ENCODE measurements at places on chromosomes 13 and 19.

- no peak for DNase-seq
These were observed 7.5 kb upstream of the ILF3 start for GRCh38 chr19:10646456-10647159.

DNA sequence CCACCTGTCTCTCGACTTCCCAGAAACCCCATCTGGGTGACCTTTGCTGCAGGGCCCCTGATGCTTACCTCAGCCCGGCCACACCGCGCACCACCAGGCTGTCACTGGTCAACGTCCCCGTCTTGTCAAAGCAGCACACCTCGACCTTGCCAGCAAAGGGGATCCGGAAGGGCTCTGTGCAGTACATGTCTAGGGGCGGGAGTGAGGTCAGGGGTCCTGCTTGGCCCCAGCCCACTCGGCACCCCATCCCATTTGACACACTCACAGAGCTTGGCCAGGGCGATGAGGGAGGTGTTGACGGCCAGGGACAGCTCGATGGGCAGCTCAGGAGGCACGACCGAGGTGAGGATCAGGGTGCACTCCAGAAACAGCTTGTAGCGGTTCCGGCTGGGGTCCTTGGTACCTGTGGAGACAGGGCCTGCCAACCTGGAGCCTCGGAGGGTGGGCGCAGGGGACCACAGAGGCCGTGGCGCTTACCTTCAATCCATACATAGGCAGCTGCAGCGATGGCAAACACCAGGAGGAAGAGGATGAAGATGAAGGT, 8.4 kb downstream of the ATP13A1 start:
- no peak for DNase-seq

GRCh38 chr19:45607071-45608029, 5.3 kb upstream of the GPR4 start:
- DNase-seq: peak; percentile 69

DNA sequence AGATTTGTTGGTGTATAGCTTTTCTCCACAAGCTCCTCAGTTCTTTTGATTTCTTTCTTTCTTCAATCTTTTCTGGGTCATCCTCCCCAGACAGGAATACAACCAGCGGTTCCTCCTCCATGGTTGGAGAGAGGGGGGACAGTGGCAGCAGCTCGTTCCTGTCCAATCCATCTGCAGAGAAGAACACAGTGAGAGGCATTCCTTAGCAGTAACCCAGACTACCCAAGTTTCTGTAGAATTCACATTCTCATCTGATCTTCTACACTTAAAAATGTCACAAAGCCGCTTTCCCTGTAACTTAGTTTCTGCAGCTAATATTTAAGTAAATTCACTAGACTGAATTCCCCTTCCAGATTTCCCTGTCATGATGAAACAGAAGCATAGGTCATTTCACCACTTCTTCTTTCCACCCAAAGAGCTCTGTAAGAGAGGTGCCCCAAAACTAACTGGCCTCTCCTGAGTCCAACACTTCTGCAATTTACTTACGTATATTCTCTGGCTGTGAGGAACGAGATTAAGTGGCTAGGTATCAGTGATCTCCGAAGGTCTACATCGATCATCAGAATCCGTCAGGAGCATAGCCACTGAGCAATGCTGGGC, 171.9 kb downstream of the TBC1D4 start:
- DNase-seq: no peak

DNA sequence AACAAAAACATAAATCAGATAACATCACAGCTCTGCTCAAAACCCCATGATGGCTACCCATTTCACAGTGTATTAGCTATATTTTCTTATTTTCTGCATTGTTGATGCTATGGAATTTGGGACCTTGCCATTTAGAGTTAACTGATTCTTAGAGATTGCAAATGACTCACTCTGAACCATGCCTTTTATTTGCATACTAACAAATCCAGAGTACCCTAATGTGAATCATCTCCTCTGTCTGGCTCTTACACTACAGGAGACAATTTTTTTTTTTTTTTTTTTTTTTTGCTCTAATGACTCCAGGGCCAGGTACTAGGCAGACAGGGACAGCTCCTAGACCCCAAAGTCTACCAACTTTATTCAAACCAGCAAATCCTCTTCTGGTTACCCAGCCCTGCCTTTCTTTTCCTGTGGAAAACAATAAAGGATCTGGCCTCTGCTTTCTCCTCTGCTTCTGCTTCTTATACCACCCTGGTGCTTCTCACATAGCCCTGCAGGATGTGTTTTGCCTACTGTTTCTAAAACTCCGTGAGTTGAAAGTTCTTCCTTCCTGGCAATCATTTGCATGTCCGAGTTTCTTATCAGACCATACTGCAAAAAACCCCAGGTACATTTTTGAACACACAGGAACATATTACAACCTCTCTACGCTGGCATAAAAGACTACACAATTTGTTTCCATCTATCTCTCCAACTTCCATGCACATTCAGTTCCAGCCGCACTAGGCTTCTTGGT, 10.6 kb upstream of the ZNF460 start:
- DNase-seq: no peak

- no peak for DNase-seq
These were observed 168.3 kb upstream of the SLITRK1 start for GRCh38 chr13:84050536-84050935.

DNA sequence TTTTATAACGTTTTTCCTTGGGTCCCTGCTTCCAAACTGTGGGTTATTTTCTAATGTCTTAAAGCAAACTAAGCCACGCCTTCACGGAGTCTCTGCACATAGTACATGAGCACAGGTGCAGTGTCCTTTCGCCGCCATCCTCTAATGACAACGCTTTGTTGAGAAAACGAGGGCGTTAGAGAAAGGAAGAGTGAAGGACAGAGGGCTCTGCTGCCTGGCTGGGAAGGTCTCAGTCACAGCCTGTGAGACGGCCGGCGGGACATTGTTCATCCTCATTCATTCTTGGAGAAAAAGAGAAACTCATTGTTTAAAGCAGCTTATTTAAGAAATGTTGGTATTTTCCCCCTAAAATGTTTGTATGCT, 9.5 kb downstream of the IL17D start:
- DNase-seq: no peak

GRCh38 chr13:43544631-43545030, 242.1 kb downstream of the ENOX1 start:
- no peak for DNase-seq

GRCh38 chr13:35731471-35731870, 255.0 kb upstream of the MAB21L1 start:
- DNase-seq: no peak

GRCh38 chr13:66853564-66853963, 376.6 kb downstream of the PCDH9 start:
- DNase-seq: no peak
